Left kidney (tissue), 8 donors: ENCODE measurements at places on chromosomes 5 and 9. TPM values are rescaled to one million over a fixed set of nuclear protein-coding genes. Genes with fewer than 3 reads are reported as not detected.

DNA sequence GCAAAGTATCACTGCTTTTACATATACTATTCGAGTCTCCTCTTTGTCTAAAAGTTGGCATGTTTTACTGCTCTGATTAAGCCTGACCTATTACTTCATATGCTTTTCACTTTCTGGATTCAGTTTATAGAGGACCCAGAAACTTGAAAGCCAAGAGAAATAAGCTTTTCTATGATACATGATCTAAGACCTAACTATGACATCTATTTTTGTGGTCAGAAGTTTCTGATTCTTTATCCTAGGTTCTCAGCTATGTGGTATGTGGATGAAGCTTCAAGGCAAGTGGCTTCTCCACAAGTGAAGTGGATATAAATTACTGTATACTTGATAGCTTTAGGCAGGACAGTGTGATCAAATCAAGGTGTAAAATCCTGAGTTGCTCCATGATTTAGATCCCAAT is 6.3 kb downstream of the EDIL3 start:
- no peak for DNase-seq

- no peak for DNase-seq
Measured at GRCh38 chr5:178273665-178274541, 41.3 kb upstream of the PHYKPL start.

GRCh38 chr9:119240546-119240945 is 128.7 kb downstream of the BRINP1 start:
- no peak for DNase-seq

DNA sequence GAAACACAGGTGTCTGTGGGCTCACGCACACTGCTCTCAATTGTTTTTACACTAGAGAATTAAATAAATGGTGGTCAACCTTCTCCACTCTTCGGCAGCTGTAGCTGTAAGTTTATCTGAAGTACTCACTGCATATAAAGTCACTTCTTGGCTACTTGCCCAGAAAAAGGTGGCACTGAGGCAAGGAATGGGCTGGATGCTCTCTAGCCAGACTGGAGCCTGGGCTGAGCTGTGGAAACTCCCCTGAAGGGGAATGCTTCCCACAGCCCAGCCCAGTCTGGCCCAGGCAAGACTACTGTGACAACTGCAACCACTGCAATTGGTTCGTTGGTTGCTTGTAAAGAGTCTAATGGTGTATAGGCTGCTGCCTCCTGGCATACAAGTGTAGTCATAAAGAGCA is 4.5 kb downstream of the LEAP2 start:
- no peak for DNase-seq

- DNase-seq, result no peak
Measured at GRCh38 chr5:43123887-43124286, 3.2 kb downstream of the ZNF131 start.

GRCh38 chr9:133320421-133320881 is 15.5 kb downstream of the SURF6 start:
- no peak for DNase-seq

GRCh38 chr5:124528838-124529237 is 217.6 kb downstream of the ZNF608 start:
- no peak for DNase-seq

DNA sequence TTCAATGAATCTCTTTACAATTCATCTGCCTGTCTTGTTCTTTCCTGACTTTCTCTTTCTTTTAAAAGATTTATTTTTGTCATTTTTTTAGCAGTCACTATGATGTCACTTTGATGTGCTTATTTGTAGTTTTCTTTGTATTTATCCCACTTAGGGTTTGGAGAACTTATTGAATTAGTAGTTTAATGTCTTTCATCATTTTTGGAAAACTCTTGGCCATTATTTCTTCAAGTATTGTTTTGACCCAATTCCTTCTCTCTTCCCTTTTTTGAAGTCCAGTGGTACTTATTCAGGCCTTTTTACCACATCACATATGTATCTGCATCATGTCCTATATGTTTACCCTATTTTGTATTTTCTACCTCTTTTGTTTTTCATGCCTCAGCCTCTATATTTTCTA is 48.9 kb upstream of the CCDC112 start:
- no peak for DNase-seq

DNA sequence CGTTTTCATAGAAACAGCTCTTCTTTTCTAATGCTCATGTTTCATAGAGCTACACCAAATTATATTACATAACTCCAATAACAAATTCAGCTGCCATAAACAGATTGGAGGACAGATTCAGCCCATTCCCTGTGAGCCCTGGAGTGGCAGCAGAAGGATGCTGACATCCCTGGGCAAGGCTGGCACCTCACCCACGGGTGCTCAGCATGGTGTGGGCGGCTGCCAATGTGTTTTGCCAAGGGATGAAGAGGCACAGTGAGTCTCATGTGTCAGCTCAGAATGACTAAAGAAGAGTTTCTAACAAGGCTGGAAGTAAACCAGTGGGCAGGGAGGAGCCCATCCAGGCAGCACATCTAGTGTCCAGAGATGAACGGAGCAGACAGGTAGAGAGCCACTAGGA is 127.1 kb upstream of the ICE1 start:
- DNase-seq, result no peak

- no peak for DNase-seq
Measured at GRCh38 chr5:127400946-127401670, 110.5 kb downstream of the MEGF10 start.

DNA sequence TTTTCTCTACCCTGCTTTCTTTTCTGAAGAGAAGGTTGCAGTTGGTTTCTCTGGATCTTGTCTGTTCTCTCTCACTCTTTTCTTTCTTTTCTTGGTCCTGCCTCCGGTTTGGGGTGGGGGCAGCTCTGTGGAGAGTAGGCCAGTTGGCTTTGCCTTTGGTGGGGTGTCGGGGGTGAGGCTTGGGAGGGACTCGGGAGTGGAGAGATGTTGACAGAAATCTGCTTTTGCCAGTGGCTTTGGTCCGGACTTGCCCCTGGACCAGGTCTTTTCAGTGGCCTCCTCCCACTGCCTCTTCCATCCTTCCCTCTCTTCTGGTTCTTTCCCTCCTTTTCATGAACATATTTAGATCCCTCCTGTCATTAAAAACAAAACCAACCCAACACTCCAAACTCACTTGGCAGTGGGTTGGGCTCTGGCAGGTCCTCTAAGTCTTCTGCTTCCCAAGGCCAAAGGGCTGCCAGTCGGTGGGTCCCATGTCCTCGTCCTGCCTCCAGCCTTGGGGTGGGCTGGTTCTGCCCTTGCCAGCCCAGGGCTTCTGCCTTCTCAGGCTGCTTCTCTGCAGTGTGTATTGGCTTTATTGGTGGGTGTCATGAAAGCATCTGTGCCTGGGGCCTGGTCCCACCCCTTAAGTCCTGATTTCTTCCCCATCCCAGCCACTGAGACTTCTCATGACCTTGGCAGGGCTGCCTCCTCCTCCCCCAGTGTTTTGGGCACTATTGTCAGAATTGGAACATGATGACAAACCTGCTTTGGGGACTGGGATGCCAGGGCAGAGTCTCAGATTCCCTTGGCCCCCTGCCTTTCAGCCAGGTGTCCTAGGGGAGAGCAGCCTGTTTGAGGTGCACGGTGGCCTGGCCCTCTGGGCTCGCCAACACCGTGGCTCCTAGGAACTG is 16.9 kb downstream of the ANKRD33B start:
- DNase-seq, result no peak

DNA sequence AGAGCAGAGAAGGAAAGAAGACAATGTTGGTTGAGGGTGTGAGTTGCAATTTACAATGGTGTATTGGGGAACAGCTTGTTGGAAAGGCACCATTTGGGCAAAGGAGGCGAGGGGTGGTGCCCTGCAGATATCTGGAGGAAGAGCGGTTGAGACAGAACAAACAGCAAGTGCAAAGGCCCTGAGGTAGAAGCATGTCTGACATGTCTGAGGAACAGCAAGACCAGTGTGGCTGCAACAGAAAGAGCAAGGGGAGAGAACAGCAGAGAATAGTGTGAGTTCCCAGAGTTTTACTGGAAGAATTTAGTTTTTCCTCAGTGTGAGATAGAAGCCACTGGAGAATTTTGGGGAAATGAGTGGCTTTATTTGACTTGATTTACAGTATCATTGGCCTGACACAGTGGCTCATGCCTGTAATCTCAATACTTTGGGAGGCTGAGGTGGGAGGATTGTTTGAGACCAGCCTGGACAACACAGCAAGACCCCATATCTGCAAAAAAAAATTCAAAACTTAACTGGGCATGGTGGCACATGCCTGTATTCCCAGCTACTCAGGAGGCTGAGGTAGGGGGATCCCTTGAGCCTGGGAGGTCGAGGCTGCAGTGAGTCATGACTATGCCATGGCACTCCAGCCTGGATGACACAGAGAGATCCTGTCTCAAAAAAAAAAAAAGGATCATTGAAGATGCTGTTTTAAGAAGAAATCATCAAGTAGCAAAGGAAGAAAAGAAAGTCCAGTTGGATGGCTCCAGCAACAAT is 13.6 kb downstream of the CMBL start:
- no peak for DNase-seq

- DNase-seq, result no peak
Measured at GRCh38 chr9:124932333-124932732, 8.6 kb downstream of the GOLGA1 start.

Gene ECPAS
- polyA plus RNA-seq, result 95.2 TPM

Gene ZNF462
- polyA plus RNA-seq, result 37.9 TPM

Gene TMOD1
- polyA plus RNA-seq, result 1.7 TPM

Gene INSYN2B
- 1.7 TPM for polyA plus RNA-seq

Gene PDLIM4
- polyA plus RNA-seq, result 11.1 TPM

Gene FREM1
- polyA plus RNA-seq, result 206 TPM

Gene UBE2QL1
- polyA plus RNA-seq, result 0.70 TPM
